Myocyte (in vitro differentiated cells): ENCODE measurements at places on chromosomes 4 and X. TPM values are rescaled to one million over a fixed set of nuclear protein-coding genes. Genes with fewer than 3 reads are reported as not detected.

CPE gene
- total RNA-seq, result 3.2 and 5.3 TPM in 2 replicates

DNA sequence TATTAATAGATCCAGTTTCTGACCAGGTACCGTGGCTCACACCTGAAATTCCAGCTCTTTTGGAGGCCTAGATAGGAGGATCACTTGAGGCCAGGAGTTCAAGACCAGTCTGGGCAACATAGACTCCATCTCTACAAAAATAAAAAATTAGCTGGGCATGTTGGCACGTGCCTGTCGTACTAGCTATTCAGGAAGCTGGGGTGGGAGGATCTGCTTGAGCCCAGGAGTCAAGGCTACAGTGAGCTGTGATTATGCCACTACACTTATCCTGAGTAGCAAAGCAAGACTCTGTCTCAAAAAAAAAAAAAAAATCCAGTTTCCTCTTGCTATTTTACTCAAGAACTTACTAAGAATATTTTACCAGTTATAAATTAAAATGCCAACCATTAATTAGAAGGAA is 91.7 kb downstream of the SLC10A6 start:
- DNase-seq, result no peak

TCEAL7 gene
- 54.0 and 66.3 TPM in 2 replicates for total RNA-seq

FAM184B gene
- total RNA-seq, result not detected in 2 replicates

DNA sequence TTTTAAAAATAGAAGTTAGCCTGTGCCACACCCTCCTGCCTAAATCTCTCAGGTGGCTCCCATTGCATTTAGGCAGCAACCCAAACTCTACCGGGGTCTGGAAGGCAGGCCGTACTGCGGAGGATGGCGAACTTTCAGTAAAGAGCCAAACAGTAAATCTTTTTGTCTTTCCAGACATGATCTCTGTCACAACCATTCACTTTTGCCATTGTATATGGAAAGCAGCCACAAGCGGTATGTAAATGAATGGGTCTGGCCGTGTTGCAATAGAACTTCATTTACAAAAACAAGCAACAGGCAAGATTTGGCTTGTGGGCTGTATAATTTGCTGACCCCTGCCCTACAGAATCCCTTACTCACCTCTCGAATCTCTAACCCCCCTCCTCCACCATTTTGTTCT is 3.3 kb downstream of the RADX start:
- DNase-seq, result no peak

- peak; percentile 93 for DNase-seq
Observed at GRCh38 chr4:8428288-8429097, 12.0 kb downstream of the ACOX3 start.

CABS1 gene
- total RNA-seq, result not detected in 2 replicates

DNA sequence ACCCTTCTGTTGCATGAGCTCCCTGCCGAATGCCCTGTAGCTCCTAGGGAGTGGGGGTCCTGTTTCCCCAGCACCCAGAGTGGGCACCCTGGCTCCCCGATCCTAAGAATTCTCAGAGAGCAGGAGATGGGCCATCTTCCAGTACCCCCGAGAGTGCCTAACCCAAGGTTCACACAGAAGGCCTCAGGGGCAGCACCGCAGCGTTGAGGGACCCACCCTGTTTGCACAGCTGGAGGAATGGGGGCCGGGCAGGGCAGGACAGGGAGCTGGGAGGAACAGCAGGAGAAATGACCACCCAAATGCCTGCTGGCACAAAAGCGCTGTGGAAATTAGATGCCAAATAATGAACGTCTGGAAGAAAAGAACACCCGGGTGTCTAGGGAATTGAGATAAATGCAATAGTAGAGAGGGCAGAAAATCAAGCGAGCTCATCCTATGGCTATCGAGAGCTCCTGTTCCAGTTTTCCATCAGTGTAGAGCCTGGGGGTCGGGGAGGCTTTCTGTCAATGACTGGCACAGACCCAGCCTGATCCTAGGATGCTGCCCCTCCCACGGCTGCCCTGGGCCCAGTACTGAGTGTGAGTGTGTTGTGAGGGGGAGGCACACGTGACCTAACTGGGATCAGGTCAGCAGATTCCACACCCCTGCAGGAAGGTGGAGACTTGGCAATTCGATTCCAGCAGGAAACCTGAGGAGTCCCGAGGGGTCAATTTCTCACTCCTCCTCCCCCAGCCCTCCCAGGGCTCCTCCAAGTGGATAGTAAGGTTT is 25.7 kb downstream of the SEPTIN6 start:
- no peak for DNase-seq

SPANXA2 gene
- total RNA-seq, result not detected in 2 replicates

SOX3 gene
- total RNA-seq, result not detected in 2 replicates

GRCh38 chr4:53676402-53676871 is 85.2 kb upstream of the LNX1 start:
- DNase-seq, result no peak

DNA sequence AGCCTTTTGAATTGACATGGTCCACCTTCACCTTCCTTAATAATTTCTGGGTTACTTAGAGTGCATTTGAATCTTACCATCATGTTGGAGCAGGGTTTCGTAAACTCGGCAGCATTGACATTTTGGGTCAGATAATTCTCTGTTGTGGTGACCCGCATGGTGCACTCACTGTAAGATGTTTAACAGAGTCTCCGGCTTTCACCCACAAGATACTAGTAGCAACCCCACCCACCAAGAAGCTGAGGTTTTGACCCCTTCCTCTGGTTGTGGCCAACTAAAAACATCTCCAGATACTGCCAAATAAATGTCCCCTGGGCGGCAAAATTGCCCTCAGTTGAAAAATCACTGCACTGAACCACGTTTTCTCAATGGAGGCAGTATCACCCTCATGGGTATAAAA is 62.7 kb downstream of the CHST7 start:
- DNase-seq, result no peak

DNA sequence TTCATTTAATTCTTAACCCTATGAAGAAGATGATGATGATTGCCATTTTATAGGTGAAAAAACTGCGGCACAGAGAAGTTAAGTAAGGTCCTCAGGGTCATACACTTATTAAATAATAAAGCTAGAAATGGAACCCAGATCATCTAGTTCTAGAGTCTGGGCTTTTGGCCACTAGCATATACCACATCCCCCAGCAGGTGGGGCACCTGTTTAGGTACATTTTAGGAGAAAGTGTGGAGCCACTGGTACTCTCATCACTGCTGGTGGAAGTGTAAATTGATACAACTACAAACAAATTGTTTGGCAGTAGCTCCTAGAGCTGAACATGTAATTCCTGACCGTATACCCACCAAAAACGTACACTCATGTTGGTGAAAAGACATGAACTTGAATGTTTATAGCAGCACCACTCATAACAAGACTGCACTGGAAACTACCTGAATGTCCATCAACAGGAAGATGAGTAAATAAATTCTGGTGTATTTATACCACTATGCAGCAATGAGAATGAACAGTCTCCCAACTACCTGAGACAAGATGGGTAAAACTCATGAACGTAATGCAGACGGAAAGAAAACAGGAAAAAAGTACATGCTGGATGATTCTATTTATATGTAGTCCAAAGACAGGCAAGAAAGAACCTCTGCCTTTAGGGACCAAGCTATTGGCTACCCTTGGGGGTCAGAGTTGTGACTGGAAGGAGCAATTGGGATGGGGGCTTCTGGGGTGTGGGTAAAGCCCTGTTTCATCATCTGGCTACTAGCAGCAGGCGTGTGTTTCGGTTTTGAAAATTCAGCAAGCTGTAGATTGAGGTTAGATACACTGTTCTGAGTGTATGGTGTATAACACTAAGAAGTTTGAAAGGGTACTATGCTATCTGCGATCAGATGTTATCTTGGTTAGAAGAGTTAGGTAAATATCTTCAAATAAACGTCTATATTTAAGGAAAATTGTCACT is 72.3 kb upstream of the ADGRG2 start:
- DNase-seq, result no peak

- no peak for DNase-seq
Observed at GRCh38 chrX:54043541-54044125, 640 bp downstream of the PHF8 start.

DNA sequence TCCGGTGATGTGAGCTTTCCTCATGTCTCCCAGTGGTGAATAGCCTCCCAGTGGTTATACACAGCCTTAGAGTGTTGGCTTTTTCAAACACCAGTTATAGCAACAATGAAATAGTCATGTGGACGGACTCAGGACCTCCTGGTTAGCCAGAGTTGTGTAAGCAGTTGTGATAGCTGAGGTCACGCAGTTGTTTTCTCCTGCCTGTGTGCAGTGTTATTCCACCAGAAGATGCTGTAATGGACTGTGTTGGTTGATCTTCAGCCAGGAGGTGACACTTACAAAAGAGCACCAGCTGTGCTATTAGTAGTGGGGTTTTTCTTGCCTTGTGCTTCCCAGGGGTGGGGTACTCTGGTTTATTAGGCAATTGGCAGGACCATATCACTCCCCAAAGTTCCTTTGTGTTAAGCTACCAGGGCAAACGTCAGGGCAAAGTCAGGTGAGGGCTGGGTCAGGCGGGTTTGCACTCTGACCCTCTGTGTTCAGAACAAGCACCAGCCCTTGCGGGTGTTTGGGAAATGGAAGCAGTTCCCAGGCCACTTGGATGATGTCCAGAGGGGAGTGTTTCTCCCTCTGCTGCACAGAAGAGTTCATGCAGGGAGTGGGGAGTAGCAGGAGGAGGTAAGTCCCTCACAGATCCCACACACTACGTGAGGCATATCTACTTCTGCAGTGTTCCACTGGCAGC is 252.6 kb downstream of the TMEM47 start:
- peak; percentile 16 for DNase-seq

DNA sequence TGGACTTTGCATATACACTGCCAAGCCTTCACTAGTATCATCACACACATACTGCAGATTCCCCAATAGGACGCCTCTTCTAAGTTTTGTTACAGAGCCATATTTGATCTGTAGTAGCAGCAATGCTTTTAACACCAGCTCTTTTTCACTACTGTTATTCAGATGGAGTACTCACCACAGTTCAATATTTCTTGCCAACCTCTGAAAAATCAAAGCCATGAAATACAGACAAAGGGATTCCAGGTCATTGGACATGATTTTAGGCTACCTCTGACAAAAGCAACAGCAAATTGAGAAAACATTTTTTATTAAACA is 390.7 kb upstream of the ADGRL3 start:
- no peak for DNase-seq

- no peak for DNase-seq
Observed at GRCh38 chr4:17188125-17188524, 289.7 kb upstream of the LDB2 start.

UGT2B11 gene
- total RNA-seq, result not detected in 2 replicates

CCDC110 gene
- 1.4 and 2.0 TPM in 2 replicates for total RNA-seq

DNA sequence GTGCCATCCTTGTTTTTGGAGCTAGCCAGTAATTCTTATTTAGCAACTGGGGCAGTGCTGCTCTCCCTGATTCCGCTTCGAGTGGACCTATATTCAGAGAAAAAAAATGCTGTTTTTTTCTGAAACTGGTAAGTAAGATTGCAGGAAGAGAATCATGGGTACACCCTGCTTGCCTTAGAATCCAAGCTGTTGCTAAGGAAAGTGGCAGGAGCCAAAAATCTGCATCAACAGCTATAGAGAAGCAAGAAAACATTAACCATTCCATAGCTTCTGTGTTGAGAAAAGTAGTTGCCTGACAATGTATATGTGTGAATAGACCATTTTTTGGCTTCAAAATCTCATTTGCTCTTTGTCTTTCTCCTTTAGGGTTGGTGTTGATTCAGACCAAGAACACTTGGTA is 44.5 kb downstream of the SLC9A6 start:
- DNase-seq, result no peak

GRCh38 chr4:48058617-48059530 is 42.3 kb downstream of the NIPAL1 start:
- no peak for DNase-seq

GRCh38 chr4:148730766-148731165 is 288.6 kb upstream of the NR3C2 start:
- peak; percentile 45 for DNase-seq

PF4V1 gene
- not detected in 2 replicates for total RNA-seq

- DNase-seq, result peak; percentile 35
Observed at GRCh38 chr4:81179326-81179725, 35.7 kb downstream of the PRKG2 start.

DNA sequence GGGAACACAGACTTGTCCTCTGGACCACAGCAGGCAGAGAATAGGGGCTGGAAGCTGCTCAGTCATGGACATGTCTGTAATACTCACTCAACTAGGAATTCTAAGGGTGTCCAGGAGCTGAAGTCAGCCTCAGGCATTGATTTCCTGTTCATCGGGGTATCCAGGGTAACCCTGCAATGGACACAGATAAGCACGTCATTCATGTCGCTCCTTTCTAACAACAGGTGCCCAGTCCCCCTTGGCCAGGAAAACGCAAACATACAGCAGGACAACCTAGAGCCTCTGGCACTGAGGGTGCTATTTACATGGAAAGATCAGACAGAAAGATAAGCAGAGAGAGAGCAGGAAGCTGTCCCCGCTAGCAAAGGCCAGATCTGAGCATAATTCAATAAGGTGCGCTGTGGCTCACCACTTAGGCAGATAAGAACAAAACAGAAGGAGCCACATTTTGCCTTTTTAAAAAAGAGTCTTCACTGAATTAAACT is 21.3 kb downstream of the QDPR start:
- DNase-seq, result no peak

DNA sequence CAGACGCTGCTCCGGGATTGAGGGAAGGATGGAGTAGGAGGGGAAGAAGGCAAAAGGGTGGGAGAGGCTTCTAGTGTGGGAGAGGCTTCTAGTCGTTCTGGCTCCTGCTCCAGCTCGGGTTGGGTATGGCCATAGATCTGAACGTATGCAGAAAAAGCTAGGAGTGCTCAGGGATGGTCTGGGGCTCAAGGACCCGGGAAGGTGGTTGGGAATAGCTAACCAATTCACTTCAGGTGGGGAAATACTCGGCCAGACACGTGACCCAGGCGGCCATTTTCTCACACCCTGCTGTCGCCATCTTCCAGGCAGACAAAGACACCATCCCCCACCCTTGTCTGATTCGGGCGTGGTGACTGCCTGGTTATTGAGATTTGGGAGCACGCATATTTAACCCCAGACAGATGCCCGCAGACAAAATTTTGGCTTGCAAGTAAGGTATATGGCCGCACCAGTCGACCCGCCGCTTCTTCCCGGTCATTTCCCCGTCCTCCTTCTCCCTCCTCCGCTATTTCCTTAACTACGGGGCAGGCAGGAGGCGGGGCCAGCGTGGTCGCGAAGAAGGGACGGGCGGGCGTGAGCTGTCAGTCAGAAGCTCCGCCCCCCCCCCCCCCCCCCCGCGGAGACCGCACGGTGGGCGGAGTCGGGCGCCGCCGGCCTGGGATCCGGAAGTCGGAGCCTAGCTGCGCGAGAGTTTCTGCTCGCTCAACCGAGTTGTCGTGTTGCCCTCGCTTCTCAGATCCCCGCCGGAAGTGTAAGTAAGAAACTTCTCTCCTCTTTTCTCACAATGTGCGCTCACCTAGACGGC is at the start of gene GNL3L:
Gene GNL3L, plus strand, starts transcription at position 668 of the 805 bp plus-strand sequence. CDS start 2,348 bp downstream, outside the sequence.
- peak; percentile 87 for DNase-seq

DNA sequence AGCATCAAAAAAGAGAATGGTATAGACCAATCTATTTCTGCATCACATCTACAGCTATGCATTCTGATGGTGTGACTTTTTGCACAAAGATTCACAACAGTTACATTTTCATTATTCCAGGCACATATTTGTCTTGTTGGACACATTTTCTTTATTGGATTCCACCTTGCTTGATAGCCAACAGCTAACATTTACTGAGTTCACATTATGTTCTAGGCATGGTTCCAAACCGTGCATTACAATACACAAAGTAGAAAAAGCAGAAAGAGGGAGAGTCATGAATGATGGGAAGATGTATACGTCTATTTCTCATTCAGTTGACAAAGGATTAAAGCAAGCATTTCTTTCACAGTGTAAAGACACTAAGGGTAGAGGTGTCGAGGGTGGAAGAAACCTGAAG is 22.9 kb upstream of the CLGN start:
- DNase-seq, result no peak

GRCh38 chrX:44876086-44876485 is 3.1 kb downstream of the KDM6A start:
- DNase-seq, result no peak

- DNase-seq, result no peak
Observed at GRCh38 chrX:67734111-67734753, 190.4 kb downstream of the AR start.
